Suprapubic skin (tissue), 4 donors: ENCODE measurements at places on chromosomes 12 and 14.

- no peak for DNase-seq
Observed at GRCh38 chr12:55392032-55392795, 8.1 kb upstream of the OR6C65 start.

- no peak for DNase-seq
Observed at GRCh38 chr14:24147761-24148428, 597 bp downstream of the RNF31 start.

DNA sequence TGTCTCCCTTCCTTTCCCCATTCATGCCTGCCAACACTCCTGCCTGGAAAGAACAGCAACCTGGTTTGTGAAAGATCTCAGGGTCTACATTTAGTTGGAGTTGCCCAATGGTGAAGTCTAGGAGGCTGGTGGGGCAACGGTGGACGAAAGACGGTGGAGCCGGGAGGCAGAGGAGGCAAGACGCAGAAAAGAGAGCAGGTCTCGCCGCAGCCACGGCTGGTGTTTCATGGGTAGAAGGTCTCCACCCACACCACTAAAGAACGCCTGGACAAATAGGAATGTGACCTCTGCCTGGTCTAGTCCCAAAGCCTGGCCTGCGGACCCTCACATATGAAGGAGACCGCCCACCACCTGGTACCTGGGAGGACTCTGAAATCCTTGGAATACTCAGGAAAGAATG lies 185.6 kb downstream of the ALG10 start:
- no peak for DNase-seq

DNA sequence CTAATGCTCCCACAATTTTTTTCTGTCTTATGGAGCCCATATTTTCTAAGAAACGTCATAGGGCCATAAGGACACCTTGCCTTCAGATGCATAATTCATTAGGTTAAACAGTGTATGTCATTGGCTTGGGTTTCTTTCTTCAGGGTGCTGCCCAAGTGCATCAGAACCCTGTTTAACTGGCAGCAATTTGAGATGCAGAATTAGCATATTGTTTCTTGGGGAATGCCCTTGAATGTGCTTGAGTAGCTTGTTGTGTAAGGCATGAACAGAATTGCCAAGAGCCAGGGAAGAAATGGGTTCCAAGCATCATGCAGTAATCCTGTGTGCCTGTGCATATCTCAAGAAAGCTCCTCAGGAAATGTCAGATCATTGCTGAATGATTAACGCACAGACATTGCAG lies 277.2 kb downstream of the SYT1 start:
- DNase-seq, result no peak

- DNase-seq, result no peak
Observed at GRCh38 chr14:43651896-43652295, 855.2 kb downstream of the FSCB start.

GRCh38 chr12:85275374-85275773 lies 4.6 kb upstream of the ALX1 start:
- DNase-seq, result no peak

DNA sequence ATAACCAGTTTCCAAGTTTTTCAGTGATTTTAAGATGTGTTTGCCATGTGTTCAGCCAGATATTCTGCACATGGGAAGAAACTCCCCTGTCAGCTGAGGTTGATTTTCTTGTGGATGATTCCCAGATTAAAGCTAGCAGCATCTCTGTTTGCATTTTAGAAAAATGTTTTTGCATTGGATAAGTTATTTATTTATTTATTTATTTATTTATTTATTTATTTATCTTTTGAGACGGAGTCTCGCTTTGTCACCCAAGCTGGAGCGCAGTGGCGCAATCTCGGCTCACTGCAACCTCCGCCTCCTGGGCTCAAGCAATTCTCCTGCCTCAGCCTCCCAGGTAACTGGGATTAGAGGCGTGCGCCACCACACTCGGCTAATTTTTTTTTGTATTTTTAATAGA lies 2.8 kb downstream of the ACOT4 start:
- no peak for DNase-seq

DNA sequence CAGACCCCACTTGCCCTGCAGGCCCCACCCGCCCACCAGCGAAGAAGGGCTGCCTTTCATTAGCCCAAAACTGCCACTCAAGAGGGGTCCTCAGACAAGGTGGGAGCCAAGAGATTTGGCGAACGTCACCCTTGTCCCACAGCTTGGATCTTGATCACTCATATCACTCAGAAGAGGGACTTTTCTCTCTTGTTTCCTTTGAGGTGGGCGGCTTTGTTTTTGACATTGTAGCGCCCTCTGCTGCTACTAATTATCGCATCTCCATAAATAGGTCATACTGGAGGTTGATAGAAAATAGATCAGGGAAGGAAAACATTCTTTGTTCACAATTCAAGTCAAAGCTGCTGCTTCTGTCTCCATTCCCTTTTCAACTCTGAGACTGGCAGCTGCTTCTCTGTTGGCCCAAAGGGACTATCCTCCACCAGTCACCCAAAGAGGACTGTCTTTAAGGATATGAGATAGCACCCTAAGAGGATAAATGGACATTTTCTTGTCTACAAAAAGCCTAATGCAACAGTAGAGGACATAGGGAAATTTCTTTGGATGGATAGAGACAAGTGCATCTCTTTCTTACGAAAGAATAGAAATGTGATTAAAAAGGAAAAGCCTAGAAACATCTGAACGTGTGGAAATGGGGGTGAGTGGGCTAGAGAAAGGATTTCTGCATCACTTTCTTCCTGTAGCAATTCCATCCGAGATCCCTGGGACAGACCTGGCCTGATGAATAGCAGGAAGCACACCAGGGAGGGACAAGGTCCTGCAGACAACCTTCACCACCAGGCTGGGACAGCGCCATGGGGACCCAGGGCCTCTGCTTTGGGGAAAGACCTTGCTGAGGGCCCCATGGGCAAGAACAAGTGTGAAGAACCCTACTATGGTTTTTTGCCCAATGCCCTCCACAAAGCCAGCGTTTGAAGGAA lies 115.8 kb downstream of the DAD1 start:
- DNase-seq, result no peak

DNA sequence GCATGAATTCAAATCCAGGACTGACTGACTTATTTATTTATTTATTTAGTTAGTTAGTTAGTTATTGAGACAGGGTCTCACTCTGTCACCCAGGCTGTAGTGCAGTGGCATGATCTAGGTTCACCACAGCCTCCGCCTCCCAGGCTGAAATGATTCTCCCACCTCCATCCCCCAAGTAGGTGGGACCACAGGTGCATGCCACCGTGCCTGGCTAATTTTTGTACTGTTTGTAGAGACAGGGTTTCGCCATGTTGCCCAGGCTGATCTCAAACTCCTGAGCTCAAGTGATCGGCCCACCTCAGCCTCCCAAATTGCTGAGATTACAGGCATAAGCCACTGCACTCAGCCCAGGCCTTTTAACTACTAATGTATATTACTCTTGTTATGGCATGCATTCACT lies 36.0 kb downstream of the BTG1 start:
- DNase-seq, result no peak

GRCh38 chr14:67133144-67133543 lies 56.1 kb upstream of the GARIN2 start:
- no peak for DNase-seq

- no peak for DNase-seq
Observed at GRCh38 chr12:91178781-91179180, 3.8 kb downstream of the DCN start.

GRCh38 chr14:38710881-38711280 lies 392.2 kb downstream of the SEC23A start:
- DNase-seq, result no peak

DNA sequence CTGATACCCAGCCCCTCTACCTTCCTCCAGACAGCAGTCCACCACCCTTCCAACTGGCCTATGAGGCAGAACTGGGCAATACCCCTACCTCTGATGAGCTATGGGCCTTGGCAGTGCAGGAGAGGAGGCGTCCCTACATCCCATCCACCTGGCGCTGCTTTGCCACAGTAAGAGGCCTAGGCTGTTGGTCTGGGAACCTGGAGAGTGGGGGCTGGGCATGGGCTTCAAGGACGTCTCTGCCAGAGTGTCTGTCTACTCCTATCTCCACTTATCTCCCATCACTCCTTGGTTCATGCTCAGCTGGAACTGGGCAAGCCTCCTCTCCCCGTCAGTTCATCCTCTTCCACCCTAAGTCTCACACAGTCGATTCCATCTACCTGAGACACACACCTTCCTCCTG lies 6.5 kb downstream of the AMHR2 start:
- no peak for DNase-seq

GRCh38 chr14:97381309-97381708 lies 584.1 kb downstream of the VRK1 start:
- DNase-seq, result no peak

DNA sequence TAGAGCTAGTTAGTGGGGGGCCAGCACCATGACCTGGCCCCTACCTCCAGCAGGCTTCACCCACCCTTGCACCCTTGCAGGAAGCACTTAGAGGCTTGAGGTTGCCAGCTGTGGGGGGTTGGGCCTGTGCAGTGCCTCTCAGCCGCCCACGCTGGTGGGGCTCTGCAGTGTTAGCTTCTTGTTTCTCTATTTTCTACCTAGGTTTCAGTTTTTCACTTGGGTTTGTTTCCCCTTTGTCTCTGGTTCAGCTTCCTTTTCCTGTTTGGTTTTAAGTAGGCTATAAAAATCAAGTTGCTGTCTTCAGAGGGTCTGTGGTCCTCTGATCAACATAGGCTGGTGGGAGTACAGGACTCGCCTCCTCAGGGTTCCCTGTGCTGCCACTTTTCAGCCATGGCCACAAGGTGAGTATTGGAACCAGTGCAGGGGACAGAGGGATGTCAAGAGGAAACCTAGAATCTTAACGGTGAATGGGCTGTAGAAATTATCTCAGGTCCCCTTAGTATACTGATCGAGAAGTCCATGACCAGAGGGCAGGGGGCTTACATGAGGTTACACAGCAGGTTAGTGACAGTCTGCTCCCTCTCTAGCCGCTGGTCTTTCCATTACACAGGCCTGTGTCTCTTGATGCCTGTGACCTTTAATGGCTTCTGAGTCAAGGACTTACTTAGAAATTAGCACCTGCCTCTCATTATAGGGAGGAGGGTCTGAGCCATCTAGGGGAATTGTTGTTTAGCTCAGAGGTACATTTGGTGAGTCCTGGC lies at the start of gene EVL:
Gene EVL (plus strand): TSS at position 312 of the 761 bp plus-strand sequence. CDS start 79 bp downstream, at position 391.
- DNase-seq, result no peak

- DNase-seq, result no peak
Observed at GRCh38 chr12:37543966-37544668, 772.5 kb upstream of the ALG10B start.

DNA sequence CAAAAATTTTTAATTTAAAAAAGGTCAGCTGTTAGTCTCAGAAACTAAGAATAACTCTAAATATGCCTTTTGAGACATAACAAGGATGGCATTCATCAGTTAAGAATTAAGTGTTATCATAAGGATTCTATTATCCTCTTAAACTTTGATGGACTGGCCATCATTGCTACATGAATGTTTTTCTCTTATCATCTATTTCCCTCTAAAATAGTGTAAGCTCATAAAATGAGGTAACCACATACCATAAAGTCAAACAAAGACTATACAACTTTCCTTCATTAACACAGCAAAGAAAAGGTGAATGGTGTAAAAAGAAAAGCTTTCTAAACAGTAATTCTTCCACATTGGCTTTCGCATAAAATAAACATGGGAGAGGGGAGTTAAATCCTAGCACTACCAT lies 41.1 kb downstream of the TMTC1 start:
- no peak for DNase-seq

DNA sequence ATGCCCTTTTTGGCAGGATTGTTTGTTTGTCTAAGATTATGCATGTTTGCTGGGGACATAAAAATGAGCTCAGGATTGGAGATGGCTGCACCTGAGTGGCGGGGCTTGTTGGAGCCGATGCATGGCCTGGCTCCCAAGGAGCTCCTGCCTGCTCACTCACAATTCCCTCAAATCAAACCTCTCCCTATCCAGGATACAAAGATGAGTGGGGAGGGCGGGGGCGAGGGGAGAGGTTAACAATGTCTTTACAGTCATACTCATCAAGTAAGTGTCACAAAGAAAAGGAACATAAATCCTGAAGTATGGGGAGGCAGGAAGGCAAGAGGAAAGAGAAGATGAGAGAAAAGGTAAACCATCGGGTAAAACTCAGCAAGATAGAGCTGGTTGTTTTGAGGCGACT lies 104.0 kb upstream of the COCH start:
- no peak for DNase-seq

DNA sequence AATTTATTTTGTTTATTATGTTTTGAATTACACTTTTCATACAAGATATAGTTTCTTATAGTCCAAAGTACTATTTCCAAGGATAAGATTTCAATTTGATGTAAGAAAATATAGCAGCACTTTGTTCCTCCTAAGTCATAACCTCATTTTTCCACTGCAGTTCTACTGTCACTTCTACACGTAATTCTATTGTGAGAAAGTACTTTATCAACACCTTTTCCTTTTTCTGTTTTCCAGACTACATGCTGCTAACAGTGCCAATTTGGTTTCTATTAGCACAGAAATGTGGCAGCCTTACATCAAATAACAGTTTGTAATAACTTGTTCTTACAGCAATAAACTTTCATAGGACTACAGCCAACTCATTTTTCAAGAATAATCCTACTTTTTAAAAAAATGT lies 45.0 kb downstream of the RPS6KA5 start:
- no peak for DNase-seq

DNA sequence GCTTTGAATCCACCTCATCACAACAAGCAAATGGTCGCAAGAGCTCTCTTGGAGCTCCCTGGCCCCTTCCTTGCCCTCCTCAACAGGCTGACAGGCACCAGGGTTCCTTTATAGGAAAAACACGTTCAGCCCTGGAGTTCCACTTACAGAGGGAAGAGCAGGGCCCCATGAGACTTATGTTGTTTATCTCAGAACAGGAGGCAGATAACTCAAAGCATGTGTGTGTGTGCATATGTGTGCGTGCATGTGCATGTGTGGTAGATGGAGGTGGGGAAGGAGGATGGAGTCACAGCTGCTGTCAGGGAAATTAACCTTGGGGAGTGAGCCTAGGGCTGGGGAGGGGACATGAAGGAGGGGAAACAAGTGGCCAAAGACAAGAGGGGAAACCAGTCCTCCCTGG lies 138.1 kb downstream of the DPF3 start:
- no peak for DNase-seq
